NCI-H2171 (cell line): ENCODE measurements at places on chromosomes 11 and 22.

DNA sequence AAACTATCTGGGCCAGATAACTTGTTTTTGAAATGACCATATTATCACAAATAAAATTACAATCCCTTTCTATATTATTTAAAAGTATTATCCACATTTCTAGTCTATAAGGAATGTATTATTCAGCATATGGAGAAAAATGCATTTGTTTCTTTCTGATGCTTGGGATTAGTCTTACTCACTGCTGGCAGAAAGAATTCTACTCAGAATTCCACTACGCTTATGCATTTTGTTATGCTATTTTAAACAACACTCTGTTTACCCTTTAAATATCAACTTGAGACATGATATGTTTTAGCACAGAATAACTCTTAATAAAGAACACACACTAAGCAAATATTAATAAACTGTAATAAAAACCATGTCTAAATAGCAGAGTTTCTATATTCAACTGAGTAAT, 77.6 kb upstream of the ANO3 start:
- DNase-seq: no peak

DNA sequence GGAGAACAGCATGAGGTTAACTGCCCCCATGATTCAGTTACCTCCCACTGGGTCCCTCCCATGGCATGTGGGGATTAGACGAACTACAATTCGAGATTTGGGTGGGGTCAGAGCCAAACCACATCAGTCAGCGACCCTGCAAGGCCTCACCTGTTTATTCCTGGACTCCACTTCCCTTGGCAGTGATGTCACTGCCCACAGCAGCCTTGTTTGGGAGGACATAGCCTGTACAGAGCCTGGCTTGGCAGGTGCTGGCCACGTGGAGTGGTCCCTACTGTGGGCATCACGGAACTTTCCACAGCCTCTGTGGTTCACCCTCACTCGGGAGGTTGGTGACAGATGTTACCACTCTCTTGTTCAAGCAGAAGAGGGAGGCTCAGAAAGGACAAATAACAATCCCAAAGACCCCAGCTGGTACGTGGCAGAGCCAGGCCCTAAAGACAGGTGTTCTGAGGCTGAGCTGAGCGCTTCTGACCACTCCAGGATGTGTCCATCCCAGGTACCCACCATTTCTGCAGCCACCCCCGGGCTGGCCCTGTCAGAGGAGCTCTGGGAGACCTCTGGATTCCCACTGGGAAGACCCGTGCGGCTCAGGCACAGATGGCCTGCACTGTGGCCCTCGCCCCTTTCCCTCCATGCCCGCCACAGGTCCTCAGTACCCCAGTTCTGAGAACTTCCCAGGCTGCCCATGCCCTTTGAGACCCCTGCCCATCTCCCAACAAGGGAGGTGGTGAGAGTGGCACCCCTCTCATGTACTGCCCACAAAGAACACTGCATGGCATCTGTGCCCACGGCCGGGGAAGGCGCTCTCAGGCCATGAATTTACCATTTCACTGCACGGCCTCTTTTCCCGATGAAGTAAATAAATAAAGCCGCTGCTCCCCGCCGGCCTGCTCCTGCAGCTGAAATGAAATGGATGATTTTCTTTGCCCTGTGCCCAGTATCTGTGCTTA, 605.8 kb downstream of the TBC1D22A start:
- no peak for DNase-seq

- DNase-seq: no peak
Observed at GRCh38 chr11:977830-978720, 52.4 kb downstream of the AP2A2 start.

DNA sequence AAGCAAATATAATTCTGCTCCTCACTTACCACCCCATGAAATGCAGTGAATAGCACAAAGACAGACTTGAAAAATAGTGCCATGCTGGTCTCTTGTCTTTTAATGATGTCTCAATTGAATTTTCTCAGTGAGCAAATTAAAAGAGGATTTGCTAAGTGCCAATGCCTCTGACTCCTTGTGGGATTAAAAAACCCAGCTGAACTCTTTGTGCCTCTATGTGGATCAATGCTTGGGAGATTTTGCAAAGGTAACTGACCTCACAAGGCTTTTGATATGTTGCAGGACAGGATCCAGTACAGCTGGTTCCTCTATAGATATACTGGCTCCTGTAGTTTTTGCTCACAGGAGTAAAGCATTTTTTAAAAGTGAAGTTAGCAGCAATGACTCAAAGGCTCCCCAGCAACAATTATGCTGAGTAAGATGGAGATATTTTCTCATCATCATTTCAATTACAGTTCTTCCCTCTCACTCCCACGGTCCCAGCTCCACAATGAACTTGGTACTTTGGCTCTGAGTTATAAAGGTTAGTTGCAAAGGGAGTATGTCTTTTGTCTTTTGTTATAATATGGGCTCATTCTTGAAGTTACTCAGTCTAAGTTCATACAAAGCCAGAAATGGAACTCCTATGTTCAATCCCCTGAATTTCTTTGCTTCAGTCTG, 471.5 kb downstream of the LRRC4C start:
- no peak for DNase-seq

DNA sequence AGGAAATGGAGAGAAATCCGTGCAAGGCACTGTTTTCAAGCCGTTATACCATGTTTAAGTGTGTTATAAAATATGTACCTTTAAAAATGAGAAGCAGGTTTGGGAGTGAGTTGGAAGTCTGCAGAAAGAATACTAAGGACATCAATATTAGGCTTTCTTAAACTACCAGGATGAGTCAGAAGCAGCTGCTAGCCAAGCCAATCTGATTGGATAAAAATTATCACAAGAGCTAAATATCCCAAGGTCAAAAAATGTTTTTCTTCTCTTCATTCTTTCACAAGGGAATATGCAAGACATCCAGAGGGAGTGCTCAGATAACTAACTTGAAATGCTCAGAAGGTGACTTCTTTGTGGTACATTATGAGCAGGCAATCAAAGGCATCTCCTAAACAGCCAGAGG, 19.3 kb upstream of the CKAP5 start:
- DNase-seq: no peak
